Inflammatory macrophage treated with lipopolysaccharide for 4 hours (primary cell): ENCODE measurements at places on chromosomes 7 and 10.

DNA sequence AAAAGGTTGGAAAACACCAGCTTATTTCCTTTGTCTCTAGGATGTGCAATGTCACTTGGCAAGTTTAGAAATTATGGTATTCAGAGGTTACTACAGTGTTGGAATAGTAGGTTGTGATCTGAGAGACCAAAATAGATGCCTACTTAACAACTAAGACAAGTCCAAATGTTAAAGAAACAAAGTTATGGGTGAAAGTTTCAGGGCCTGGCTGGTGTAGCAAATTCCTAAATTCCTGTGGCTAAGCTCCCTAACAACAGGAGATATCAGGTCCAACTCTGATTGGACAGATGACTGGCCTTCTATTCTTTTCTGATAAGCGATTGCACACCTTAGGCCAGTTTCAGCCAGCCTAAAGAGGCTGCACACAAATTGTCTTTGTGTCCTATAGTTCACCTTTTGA, 873.5 kb downstream of the REEP3 start:
- no peak for DNase-seq

- DNase-seq = no peak
Observed at GRCh38 chr7:130940326-130940725, 206.3 kb upstream of the KLF14 start.

DNA sequence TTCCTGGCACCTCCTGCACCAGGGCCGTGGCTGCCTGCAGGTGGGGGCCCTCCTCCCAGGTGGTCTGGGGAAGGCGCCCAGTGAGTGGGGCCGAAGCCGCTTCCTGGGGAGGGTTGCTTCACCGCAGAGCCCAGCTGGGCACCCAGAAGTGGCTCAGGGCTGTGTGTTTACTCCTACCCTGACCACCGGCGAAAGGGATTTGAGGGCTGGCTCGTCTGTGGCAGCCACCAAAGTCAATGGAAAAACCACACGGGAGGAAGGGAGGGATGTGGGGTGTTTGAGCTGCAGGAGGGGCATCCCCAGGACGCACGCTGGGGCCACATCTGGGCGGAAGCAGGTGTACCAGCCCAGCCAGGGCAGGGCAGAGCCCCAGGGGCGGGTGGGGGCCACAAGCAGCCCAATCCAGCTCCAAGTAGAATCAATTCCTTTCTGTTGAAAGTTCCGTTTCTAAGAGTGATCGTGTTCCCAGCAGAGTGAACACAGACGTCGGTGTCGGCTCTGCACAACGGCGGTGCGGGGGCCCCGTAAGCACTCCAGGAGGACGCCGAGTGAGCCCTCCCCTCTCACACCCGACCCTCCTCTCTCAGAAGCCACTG, 69.9 kb downstream of the FOXL3 start:
- no peak for DNase-seq

DNA sequence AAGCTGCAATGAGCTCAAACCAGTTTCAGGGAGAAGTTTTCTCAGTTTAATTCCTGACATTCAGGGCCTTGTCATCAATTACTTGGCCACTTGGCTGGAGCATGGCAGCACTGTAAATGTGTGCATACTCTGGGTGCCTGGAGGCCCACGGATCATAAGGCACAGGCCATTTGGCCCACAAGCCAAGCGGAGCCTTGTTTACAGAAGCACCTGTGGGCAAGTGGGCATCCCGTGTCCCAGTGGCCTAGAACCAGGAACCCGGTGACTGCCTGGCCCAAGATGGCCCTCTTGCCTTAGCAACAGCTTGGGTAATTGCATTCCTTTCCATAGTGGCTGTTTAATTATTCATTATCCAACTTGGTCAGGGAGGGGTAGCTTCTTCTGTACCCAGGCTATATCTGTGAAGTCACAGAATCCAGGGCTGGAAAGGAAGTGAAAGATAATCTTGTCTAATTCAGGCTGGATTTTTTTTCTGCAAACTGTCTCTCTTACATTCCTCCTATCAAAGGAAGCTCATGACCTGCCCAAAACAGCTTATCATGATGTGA, 426.4 kb upstream of the ZMIZ1 start:
- no peak for DNase-seq

DNA sequence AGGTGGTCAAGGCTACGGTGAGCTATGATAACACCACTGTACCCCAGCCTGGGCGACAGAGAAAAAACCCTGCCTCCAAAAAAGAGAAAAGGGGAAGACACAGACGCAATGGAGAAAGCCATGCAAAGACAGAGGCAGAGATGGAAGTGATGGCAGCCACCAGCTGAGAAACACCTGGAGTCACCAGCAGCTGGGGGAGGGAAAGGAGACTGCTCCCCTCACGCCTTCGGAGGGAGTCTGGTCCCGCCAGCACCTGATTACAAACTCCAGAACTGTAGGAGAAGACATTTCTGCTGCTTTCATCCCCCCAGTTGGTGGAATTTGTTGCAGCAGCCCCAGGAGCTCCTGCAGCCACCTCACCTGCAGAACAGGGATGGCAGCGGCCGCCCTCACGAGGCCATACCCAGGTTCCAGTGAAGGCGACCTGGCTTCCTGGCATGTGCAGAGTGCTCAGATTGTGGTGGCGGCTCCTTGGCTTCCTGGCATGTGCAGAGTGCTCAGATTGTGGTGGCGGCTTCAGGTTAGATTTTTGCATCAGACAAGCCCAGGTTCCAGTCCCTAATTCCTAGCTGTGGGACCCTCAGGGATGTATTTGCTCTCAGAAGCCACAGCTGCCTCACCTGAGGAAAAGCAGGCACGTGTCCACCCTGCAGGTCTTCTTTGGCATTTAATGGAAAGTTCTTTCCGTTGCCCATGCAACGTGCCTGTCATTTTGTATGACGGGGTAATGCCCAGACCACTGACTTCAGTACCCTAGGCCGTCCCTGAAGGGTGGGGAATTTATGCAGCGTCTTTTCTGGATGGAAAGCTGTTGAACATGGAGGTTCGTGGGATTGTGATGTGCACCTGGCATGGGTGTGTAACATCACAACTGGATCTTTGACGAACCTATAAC, 182.9 kb downstream of the EBF3 start:
- DNase-seq = no peak

GRCh38 chr7:141113131-141113530, 39.3 kb downstream of the TMEM178B start:
- DNase-seq = no peak

GRCh38 chr7:150311146-150311545, 12.0 kb upstream of the LRRC61 start:
- no peak for DNase-seq
